ENCODE measurements at places on chromosomes 5 and 9.

DNA sequence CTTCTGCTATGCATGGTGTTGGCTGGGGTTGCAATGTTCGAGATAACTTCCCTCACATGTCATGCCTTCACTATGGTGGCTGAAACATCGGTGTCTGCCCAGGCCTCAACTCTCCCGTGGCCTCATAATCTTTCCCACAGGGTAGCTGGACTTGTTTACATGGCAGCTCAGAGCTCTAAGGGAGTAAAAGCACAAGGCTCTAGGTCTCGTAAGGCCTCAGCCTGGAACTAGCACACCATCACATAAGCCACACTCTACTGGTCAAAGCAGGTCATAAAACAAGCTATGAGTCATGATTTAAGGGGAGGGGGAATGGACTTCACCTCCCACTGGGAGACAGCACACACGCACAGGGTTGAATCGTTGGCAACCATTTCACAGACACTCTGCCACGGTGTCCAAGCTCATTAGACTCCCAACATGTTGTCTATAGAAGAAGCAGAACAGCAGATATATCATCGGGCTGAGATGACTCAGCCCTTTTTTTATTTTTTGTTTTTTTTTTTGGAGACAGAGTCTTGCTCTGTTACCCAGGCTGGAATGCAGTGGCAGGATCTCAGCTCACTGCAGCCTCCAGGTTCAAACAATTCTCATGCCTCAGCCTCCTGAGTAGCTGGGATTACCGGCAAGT lies 66.8 kb upstream of the IL17B start:
- DNase-seq: no peak

- no peak for DNase-seq
These were observed 154.6 kb downstream of the IZUMO3 start for GRCh38 chr9:24391095-24391494.

DNA sequence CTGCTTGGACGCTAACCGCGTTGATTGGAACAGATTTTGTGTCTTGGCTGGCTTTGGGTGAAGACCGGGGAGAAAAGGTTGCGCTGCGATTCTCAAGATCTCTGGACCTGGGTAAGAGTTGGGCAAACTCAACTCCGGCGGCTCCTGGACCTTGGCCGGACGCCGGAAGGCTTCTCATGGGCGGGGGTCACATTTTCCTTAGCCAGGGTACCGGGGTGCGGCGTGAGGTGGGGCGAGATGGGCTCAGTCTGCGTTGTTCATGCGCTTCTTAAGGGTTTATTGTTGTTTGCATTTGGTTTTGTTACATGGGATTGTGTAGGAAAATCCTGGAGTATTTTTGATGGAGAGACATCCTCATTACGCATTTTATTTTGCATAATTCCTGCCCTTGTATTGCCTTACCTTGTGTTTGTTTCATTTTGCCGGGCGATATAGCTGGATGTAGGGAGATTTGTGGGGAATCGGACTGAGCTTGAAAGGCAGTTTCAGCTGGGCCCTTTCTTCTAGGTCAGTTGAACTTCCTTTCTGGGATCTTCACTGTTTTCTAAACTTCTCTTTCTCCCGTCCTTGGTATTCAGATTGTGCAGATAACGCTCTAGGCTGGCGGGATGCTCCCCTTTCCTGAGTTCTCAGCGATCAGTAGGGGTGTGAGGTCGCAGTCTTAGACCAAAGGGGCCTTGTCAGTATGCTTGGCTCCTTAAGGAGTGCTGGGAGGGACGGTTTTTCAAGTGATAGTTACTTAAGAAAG lies 524 bp downstream of the MEGF10 start:
- DNase-seq: no peak

- no peak for DNase-seq
These were observed 8.7 kb downstream of the HNRNPH1 start for GRCh38 chr5:179614745-179615144.

GRCh38 chr5:137782984-137783536 lies 28.9 kb upstream of the HNRNPA0 start:
- no peak for DNase-seq

GRCh38 chr9:4936277-4936676 lies 48.8 kb upstream of the JAK2 start:
- no peak for DNase-seq

- no peak for DNase-seq
These were observed 62.2 kb upstream of the SLC12A2 start for GRCh38 chr5:128021411-128021810.

Data from activated T-cell treated with anti-CD3 and anti-CD28 coated beads for 1 hour (primary cell).